Stimulated activated CD4-positive, alpha-beta T cell treated with anti-CD3 and anti-CD28 coated beads, Interleukin-1b, Interleukin-23, amount 100 ng/mL, for 48 hours (primary cell): ENCODE measurements at places on chromosomes 5 and 9.

DNA sequence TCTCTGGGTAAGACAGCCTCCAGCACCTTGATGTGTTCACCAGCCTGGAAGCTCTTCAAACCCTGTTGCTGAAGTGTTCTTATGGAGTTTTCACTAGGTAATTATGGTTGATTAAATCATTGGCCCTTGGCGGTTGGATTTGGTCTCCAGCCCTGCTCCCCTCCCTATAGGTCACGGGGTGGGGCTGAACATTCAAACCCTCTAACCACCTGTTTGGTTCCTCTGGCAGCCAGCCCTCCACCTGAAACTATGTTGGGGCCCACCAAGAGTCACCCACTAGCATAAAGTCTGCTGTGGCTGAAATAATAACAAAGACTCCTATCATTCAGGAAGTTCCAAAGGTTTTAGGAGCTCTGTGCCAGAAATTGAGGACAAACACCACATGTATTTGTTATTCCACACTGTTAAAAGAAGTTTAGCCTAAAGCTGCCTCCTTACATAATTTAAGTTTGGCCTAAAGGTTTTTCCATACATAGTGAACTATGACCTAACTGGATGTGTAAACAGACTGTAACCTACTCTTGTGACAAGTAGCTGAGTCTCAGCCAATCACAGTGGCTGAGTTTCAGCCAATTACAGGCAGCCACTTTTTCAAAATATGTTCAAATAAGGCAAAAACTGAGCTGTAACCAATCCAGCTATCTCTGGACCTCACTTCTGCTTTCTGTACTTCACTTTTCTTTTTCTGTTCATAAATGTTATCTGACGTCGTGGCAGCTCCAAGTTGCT is 34.8 kb downstream of the TMEM252 start:
- DNase-seq, result no peak

DNA sequence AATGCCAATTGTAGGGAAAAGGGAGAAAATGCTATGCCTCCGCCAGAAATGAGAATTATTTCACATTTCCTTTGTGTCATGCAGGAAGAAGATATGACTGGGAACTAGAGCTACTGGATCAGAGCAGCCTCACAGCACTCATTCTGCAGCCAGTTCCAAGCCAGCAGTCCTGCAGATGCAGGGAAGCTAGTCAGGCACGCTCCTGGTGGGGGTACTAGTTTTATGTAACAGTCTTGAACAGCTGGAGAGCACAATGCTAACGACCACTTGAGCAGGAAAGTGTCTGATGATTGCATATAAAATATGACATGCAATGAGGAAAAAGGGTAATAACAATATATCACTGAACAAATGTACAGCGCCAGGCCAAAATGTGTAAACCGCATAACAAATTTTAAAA is 21.7 kb downstream of the CDH10 start:
- DNase-seq, result no peak

DNA sequence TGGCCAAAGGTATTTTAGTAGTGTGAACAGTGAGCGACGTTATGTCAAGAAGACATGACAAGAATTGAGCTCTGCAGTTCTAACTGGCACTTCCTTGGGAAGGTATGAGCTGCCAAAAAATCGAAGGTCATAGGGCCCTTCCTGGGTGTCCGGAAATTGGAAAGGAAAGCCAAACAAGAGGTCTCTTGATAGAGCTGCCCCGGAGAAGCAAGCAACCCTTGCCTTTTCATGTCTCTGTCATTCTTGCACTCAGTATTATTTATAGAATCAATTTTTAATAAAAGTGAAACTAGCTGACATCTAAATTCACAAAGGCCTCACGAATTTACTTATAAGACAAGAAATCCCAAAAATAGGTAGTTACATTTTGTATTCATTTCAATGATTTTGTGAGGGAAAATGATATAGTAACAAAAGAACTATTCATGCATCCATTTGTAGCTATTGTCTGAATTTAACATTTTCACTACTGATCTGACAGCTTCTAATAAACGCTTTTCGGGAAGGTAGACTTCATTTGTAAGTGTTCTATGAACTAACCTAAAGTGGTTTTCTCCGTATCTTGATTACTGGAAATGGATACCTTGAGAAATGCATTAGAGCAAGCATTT is 113.8 kb upstream of the VCAN start:
- no peak for DNase-seq

GRCh38 chr5:55171471-55171870 is 1.5 kb downstream of the CDC20B start:
- no peak for DNase-seq

GRCh38 chr5:41925555-41925951 is 472 bp downstream of the FBXO4 start:
- DNase-seq, result peak; percentile 25

DNA sequence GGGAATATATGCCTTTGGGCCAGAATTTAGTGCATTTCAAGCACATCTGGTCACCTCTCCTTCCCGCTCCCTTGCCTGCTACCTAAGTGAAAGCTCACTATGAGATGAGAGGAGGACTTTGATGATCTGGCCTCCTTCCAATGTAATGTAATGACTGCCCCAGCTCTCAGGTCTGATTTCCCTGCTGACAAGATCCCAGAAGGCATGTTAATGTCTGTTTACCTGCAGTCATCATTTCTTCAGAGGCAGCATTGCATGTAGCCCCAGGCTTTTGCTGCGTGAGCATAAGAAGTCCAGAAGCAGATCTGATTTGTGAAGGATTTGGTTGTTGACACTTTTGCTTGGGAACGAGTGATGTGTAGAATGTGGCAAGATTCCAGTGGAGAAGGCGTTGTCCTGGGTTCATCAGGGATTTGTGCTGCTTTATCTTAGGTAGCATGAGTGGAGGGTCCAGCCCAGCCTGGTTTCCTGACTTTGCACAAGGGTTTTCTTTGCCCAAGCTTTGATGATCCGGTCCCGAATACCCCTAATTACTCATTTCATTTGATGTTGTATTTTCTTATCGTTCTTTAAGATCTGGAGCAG is 192.7 kb downstream of the GOLPH3 start:
- DNase-seq, result no peak

- no peak for DNase-seq
Observed at GRCh38 chr9:80561526-80561925, 989.8 kb downstream of the TLE4 start.

GRCh38 chr5:88715503-88715902 is 167.5 kb downstream of the MEF2C start:
- DNase-seq, result no peak

GRCh38 chr5:135715267-135716055 is 119.0 kb upstream of the SLC25A48 start:
- no peak for DNase-seq

- DNase-seq, result no peak
Observed at GRCh38 chr9:120894321-120895148, 17.5 kb upstream of the PHF19 start.

- DNase-seq, result no peak
Observed at GRCh38 chr5:136058039-136058971, 29.5 kb downstream of the TGFBI start.

DNA sequence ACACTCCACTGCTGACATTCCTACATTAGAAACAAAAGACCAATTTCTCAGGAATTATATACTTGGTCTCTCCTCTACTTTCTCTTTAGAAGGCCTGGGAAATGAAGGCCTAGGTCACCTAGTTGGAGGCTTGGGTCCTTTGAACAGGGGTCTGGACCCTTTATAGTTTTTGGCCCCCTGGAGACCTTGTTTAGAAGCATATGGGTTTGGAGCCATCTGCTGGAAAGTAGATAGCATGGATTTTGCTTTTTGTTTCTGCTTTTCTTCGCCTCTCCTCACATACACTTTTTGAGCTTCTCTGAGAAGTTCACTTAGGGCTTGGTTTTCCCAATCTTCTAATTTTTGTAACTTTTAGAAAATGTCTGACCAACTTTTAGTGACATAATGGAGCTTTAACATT is 67.1 kb upstream of the CDK20 start:
- DNase-seq, result no peak

DNA sequence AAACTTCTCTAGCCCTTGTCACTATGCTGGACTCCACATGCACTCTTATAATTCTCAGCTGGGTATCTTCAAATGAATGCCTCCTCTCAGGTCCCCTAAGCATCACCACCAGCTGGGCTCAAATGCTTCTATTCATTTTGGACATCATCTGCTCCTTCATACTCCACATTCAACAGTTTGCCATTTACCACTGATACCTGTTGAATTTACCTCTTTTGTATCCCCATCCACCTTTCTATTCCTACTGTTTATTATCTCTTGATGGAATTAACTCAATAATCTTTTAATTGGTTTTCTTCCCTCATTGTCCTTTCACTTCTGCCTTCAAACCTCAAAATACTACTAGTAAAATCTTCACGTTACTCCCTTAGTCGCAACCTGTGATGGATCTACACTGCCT is 14.5 kb downstream of the RANBP6 start:
- no peak for DNase-seq

GRCh38 chr9:3331801-3332200 is 194.0 kb downstream of the RFX3 start:
- no peak for DNase-seq

GRCh38 chr9:74865177-74865576 is 22.5 kb downstream of the TRPM6 start:
- DNase-seq, result no peak

DNA sequence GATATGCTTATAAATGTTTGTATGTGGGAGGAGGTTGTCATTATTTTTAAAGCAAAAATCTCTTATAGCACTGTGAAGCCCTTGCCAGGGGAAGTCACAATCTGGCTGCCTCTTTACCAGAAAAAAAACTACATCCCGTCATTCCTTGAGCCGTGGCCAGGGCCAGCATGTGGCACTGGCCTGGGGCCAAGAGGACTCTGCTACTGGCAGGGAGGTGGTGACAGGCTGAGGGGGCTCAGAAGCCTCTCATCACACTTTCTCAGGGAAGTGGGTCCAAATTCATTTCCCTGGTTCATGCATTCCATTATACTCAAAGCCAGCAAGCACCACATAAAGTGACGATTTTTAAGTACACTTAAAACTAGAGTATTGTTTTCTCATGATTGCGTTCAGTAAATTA is 457.3 kb downstream of the ZNF608 start:
- DNase-seq, result no peak

- peak; percentile 43 for DNase-seq
Observed at GRCh38 chr9:124285903-124286291, 28.1 kb downstream of the NEK6 start.

DNA sequence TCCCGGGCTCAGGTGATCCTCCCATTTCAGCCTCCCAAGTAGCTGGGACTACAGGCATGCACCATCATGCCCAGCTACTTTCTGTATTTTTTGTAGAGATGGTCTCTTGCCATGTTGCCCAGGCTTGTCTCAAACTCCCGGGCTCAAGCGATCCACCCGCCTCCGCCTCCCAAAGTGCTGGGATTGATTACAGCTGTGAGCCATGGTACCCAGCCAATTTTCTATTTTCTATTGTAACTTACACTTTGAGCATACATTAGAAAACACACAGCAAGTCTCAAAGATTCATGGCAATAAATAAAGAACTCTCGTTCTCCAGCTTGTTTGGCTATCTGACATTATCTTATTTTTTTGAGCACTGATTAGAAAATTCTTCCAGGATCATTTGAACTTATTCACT is 228.7 kb downstream of the ADAMTS6 start:
- DNase-seq, result no peak

DNA sequence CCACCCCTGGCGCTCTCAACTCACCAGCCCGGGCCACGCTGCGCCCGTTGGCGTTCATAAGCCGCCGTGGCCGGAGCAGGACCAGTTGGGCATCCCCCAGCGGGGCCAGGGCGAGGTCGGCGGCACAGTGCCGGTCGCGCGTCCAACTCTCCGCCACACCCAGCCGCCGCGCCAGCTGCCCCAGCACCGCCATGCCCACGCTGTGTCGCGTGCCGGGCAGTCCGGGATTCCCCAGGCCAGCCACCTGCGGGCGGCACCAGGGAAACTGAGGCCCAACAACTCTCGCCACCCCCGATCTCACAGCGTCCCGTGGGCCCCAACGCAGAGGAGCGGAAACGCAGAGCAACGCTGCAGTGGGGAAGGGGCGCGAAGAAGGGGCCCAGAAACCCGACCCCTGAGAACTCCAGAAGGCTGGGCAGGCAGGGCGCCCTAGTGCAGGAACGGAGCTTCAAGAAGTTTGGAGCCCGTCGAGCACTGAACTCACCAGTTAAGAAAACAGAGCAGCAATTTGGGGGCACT is 453 bp downstream of the PTRH1 start:
- no peak for DNase-seq

GRCh38 chr9:34505370-34506120 is 17.2 kb downstream of the ENHO start:
- DNase-seq, result no peak

DNA sequence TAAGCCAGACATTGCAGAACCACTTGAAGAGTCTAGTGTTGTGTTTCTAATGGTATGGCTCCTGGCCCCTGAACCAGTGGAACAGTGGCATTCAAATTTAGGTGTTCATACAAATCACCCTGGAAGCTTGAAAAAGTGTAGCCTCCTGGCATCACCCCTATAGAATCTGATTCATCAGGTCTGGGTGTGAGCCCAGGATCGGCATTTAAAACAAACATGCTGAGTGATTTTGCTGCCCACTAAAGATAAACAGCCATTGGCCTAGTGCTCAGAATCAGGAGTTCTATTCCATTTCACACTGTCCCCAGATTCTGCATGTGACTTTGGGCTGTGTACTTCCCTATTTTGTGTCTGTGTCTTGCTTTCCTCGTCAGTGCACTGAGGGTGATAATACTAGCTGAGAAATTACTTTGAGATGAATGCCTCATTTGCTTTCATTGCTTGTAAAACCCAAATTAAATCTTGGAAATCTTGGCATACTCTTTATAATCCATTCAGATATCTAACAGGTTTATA is 241.5 kb upstream of the CLINT1 start:
- no peak for DNase-seq

GRCh38 chr9:118336250-118336942 is 632.2 kb downstream of the TLR4 start:
- no peak for DNase-seq

GRCh38 chr9:125462861-125463291 is 201.2 kb downstream of the GAPVD1 start:
- no peak for DNase-seq

GRCh38 chr5:160621526-160621925 is 199.9 kb downstream of the PTTG1 start:
- DNase-seq, result no peak

DNA sequence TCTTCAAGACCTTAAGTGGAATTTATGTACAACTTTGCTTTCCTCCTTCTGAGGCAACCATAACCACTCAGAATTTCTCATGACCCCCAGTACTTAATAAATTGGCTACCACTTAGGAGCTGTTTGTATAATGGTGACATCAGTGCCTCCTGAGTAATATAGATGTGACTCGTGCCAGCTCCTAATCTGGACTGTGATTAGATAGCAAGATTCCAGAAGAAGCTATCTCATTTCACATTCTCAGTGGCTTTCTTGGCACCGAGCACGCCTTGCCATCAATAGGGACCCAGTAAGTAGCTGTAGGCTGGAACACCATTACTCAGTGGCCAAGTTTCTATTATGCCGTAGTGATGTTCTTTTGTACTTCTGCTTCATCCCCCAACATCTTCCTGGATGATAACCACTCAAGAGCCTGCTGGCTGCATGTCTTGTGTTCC is 228.8 kb downstream of the CD180 start:
- no peak for DNase-seq

DNA sequence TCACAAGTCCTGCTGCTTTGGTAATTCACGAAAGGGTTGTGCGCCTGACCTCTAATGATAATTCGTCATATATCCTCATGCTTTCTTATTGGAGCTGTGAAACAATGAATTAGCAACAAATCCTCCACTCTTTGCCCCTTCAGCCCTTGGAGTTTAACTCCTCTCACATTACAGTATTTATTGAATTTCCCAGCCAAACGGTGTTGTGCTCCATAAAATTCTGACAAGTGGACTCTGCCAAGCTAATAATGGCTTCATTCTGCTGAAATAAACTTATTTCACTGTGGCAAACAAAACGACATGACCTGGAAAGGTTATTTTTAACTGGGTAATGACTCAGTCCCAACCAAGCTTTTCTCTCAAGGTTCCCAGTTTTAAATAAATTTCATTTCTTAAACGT is 984.4 kb upstream of the DMAC1 start:
- DNase-seq, result no peak
